ENCODE measurements at places on chromosomes 2 and 18.

DNA sequence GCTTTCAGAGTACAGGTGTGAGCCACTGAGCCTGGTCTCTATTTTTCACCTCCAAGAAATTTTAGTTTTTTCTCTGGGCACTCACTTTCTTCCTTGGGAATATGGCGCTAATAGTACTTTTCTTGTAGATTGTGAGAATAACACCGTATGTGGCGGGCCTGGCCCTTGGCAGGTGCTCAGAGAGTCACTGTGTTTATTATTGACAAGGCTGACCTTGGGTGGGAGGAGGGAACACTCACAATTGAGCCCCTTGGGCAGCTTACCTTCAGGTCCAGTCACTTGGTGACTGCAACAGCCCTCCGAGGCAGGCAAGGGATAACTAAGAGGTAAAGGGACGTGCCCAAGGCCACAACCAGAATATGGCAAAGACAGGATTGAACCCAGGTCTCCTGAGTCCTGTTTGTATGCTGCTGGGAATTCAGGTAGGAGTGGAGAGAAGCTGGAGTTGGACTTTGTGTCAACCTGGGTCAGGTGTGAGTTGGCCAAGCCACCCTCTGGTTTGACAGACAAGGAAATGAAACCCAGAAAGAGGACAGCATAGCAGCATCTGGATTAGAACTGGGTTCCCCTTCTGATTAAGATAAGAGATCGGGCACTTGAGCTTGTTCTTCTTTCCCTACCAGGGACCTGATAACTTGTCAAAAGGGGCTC is 2.8 kb upstream of the STK25 start:
- DNase-seq, result no peak

GRCh38 chr2:145750612-145751011 is 1230.7 kb upstream of the ZEB2 start:
- no peak for DNase-seq

DNA sequence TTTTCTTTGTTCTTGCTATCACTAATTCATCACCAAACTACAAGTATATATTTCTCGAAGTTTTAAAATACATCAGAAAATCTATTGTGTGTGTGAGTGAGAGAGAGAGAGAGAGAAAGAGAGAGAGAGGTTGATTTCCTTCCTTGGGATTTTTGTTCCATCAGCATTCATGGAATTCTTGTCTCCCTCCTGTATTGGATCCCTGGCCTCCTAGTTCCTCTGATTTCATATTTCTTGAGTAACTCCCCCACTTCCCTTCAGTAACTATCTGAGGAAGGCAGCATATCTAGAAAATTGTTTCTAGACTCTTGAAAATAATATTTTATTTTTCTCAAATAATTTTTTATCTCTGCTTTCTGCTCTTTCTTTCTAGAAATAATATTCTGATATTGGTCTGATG is 13.3 kb upstream of the ACTR2 start:
- no peak for DNase-seq

DNA sequence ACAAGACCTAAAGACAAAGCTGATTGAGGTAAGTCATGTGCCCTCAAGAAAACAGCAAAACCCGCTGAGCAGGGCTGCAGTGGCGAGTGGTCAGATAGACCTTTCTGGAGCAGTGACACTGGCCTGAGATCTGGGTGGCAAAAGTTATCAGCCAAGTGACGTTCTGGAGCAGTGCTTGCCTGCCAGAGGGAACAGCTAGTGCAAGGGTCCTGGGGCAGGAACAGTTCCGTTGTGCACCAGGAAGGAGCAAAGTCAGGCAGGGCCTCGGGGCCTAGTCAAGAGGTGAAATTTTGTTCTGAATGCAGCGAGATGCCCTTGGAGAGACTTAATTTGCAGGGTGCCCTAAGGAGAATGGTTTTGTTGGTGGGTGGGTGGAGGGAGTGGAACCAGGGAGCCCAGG is 67.0 kb downstream of the SH3BP4 start:
- DNase-seq, result no peak

DNA sequence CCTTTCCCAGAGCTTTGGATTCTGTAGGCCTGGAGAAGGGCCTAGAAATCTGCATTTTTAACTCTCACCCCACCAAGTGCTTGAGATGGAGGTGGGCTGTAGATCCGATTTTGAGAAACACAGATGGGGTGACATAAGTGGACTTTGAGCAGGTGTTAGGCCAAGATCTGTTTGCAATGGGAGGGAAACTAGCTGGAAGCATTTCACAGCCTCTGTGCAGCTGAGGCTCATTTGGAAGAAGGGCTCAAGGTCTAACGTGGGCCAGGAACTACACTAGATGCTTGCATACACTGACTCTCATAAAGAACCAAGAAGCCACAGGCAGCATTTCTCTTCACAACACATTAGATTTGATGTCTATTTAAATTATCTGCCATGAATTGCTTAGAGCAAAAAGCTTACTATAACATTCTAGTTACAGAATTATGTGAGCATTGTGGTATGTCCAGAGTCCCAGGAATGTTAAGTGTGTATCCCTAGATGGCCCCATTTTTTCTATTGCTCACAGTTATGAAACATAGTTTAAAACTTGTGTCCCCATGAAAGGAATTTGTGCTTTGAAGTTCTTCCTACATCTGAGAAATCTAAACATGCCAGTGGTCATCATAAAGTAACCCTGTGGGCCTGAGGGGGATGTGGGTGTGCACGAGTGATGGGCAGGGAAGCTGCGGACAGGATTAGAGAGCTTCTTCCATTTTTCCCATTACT is 77.2 kb downstream of the CD28 start:
- no peak for DNase-seq

GRCh38 chr18:26792661-26793060 is 72.8 kb downstream of the AQP4 start:
- DNase-seq, result no peak

DNA sequence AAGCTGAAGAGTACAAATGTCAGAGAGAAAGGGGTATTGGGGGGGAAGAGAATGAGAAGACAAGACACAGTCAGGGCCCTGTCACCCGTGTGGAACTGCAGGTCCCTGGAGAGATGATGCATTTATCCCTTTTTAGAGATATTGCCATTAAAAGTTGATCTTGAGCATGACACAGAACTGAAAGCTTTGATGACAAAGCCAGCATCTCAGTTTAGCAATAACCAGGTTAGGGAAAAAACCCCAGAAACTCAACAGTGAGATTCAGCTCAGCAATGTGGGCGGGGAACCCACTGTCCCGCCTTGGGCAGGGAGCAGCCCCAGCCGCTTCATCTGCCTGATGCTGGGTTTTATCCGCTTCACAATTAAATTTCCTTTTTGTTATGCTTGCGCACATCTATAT is 181.1 kb downstream of the NEDD4L start:
- DNase-seq, result no peak

DNA sequence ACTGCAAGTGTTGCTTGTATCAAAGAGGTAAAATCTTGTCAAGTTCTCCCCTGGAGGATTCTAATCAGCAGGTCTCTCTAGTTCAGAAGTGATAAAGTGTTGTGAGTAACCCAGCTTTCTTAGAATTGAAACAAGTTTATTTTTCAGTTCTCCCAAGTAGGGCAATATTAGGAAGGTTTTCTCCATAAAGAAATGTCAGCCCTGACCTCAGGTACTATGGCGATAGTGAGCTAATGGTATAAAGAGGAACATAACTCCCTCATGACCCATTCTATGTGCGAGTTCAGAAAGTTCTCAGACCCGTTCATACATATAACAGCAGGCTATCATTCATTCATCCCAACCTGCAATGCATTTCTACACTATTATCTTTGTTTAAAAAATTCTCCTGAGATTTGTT is 421.1 kb upstream of the SETBP1 start:
- no peak for DNase-seq

Measured in stimulated activated CD8-positive, alpha-beta memory T cell treated with anti-CD3 and anti-CD28 coated beads, Interleukin-15, amount 100 ng/mL, for 4 hours (primary cell).